ENCODE measurements at places on chromosomes 7 and 10.

DNA sequence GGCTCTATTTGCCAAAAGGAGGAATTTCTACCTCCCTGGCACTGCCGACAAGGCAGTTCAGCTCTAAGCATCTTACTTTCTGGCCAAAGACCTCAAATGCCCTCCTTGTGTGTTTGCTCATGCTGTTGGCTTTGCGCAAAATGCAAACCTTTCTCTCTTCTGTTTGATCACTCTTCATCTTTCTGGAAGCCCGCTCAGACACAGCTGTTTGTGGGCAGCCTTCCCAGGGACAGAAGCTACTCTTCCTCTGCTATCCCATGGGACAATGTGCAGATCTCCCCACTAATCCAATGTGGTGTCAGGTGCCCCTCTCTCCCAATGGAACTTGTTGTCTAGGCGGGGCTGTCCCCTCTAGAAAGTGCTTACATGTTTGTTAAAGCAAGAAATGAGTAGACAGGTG is 278.7 kb downstream of the CCSER2 start:
- DNase-seq, result no peak

GRCh38 chr10:99976886-99977665 is 32.7 kb downstream of the DNMBP start:
- no peak for DNase-seq

DNA sequence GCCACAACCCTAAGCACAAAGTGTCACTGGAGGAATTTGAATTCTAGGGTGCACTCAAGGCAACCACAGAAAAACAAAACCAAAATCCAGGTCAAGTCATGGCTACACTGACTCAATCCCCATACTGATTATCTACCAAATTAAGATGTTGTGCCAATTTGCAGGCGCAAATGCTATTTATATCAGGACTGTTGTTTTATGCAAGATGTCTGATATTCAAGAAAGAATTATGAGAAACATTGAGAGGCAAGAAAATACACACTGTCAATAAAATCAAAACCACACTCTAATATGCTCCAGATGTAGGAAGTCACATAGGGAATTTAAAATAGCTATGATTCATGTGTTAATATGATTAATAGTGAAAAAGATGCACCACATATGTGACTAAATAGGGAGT is 141.3 kb upstream of the MINDY3 start:
- DNase-seq, result no peak

DNA sequence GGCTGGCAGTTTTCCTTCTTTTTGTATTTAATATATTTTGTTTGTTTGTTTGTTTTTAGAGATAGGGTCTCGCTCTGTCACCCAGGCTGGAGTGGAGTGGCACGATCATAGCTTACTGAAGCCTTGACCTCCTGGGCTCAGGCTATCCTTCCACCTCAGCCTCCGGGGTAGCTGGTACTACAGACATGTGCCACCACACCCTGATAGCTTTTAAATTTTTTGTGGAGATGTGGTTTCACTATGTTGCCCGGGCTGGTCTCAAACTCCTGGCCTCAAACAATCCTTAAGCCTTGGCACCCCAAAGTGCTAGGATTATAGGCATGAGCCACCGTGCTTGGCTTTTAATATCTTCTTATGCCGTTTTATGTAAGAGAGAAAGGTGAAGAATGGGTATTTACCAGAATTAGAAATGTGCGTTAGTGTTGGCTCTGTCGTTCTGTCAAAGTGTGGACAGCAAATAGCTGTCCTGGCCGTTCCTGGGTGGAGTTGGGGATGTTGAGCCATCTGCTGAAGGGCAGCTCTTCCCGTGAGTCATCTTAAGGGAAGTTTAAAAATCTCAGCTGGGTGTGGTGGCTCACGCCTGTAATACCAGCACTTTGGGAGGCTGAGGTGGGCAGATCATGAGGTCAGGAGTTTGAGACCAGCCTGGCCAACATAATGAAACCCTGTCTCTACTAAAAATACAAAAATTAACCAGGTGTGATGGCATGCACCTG is 14.8 kb downstream of the OGDH start:
- no peak for DNase-seq

GRCh38 chr10:132783165-132783939 is 2.6 kb downstream of the NKX6-2 start:
- DNase-seq, result no peak

DNA sequence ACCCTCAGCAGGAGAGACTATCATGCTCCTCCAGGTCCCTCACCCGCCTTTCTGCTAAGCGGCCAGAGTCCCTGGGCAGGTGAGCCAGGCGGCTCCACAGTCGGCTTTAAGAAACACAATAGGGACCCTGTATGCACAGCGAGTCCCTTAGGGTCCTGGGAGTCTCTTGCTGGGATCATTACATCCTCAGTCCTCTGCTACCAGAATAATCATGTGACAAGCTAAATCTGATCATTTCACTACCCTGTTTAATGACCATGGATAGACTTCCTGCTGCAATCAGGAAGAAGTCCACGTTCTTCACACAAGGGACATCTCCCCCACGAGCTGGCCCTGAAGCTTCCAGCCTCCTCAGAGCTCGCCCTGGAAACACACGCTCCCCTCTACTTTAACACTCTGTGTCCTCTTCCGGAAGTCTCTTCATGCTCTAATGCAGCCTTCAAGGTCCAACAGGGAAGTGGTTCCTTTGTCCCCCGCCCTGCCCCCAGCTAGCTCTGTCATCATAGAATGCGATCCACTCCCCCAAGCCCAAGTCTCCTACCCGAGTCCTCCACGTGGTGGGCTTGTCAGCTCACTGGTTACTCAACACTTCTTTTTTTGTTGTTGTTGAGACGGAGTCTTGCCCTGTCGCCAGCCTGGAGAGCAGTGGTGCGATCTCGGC is 101.5 kb downstream of the RNF216 start:
- DNase-seq, result no peak

DNA sequence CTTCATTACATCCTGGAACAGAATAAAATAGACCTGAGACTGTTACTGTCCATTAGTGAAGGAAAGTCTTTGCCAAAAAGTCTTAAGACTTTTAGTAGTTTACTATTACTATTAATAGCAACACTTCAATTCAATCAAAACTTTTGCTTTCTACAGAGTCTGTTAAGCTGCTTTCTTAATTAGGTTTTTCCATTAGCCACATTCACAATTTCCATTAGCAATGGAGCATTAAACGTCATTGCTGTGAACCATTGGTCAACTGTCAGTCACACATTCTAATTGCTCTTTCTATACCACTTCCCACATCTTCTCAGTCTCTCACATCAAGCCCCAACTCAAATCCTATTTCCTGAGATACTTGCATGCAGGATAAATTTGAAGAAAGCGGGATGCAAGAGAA is 736.6 kb upstream of the SORCS1 start:
- DNase-seq, result no peak

DNA sequence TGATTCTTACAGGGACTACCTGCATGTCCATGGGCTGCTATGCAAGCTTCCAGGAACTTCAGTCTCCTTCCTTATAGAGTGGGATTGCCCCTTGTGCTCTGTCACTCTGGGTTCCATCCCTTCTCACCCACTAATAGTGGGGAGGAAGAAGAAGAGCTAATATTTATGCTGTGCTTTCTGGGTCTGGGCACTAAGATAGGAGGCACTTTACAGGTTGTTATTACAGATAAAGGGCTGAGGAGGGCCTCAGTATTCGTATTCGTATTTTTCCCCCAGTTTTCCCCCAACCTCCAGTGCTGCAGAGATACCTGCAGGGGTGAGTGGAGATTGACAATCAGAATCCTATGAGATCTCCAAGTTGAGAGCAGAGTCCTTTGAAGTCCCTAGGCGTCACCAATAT is 14.2 kb downstream of the HK1 start:
- no peak for DNase-seq

DNA sequence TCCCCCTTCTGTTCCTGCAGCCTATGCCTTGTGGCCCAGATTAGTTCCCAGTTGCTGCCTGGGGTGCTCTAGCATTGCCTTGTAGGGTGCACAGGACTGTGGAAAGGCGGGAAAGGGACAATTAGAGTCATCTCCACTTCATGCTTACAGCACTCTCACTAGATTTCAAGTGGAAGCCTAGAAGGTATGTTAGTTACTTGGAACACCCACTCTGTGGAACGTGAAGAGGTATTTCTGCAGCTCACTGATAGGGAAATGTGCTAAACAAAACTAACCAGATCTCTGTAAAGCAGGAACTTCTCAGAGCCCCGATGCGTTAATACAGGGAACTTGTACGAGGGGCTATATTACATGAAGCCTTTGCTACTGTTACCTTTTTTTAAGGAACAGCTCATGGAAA is 19.4 kb downstream of the STMP1 start:
- no peak for DNase-seq

GRCh38 chr7:108027239-108027638 is 24.3 kb upstream of the LAMB1 start:
- DNase-seq, result no peak

- DNase-seq, result no peak
Observed at GRCh38 chr10:121735263-121735662, 137.0 kb upstream of the FGFR2 start.

- DNase-seq, result no peak
Observed at GRCh38 chr7:157984423-157985163, 603.0 kb downstream of the PTPRN2 start.

GRCh38 chr7:48154792-48155413 is 16.4 kb upstream of the ABCA13 start:
- DNase-seq, result no peak

DNA sequence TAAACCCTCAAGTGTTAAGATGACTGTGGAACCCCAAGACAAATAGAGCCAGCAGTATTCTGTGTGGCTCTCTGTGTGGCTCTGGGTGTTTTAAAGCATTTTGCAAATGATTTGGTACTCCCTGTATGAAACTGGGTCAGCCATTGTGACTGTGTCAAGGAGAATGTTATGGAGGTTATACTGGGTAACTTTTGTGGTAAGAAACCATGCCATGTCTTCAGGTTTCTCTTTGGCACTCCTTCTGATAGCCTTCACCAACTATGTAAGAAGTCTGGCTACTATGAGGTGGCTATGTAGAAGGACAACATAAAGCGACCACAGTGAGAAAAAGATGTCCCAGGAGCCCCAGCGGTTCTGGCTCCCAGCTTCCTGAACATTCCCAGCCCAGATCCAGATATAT is 226.6 kb upstream of the RHOBTB1 start:
- DNase-seq, result no peak

DNA sequence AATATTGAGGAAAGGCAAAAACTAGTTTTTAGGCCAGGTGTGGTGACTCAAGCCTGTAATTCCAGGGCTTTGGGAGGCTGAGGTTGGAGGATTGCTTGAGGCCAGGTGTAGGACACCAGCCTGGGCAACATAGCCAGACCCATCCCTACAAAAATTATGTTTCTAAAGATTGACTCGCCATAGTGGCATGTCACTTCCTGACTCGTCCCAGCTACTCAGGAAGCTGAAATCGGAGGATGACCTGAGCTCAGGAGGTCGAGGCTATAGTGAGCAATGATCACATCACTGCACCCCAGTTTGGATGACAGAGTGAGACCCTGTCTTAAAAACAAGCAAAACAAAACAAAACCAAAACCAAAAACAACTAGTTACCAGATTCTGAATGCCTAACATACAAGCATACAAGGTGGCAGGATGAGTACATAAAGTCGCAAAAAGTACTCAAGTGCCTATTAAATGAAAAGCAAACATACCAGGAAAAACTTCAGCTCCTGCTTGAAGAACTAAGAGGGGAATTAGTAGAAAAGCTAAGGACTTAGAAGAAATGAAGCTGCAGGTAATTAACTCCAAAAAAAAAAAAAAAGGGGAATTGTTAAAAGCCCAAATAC is 14.1 kb downstream of the ZNF398 start:
- DNase-seq, result no peak

- DNase-seq, result no peak
Observed at GRCh38 chr10:98344589-98345038, 70.4 kb downstream of the PYROXD2 start.

DNA sequence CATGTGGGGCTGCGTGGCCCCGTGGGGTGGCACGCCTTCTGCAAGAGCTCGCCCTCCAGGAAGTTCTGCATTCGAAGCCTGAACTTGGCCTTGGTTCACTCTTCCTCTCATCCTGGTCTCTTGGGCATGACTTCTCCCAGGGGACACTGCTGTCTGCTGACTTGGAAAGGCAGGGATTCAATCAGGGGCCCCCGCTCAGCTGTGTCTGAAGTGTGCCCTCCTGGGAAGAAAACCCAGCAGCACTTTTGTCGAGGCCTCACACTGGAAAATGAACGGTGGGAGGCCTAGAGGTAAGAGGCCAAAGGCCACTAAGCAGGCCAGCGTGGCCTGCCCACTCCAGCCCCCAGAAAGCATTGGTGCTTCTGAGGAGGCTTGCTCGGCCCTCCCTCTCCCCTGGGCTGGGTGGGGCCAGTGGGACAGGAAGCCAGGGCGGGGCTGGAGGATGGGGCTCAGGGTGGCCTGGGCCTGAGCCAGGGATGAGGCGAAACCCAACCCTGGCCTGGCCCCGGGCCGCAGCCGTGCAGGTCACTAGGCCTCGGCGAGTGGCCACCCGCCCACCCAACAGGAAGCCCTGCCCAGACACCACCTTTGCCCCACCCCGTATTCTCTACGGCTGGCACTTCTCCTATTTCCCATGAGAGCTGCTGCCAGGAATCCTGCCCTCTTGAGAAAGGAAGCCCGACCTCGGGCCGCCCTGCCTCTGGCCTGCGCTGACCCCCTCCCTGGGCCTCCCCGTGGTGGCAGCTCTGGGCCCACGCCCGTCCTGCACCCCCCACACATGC is 81.1 kb downstream of the ZMIZ1 start:
- DNase-seq, result no peak
